Iris pigment epithelial cell (primary cell): ENCODE measurements at places on chromosomes 2 and 18.

GRCh38 chr18:74866577-74866976, 268.9 kb downstream of the ZNF407 start:
- no peak for DNase-seq

DNA sequence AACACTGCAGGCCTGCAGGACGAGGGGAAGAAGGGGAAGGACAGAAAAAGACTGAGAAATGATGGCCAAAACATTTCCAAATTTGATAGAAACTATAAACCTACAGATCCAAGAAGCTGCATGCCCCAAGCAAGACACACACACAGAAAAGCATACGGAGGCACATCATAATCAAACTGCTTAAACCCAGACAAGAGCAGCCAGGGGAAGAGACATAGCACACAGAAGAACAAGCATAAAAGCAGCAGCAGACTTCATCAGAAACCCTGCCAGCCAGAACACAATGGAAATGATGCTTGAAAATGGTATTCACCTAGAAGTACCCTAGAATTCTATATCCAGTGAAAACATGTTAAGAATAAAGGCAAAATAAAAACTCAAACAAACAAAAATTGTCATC, 57.2 kb upstream of the RNU4ATAC start:
- no peak for DNase-seq

DNA sequence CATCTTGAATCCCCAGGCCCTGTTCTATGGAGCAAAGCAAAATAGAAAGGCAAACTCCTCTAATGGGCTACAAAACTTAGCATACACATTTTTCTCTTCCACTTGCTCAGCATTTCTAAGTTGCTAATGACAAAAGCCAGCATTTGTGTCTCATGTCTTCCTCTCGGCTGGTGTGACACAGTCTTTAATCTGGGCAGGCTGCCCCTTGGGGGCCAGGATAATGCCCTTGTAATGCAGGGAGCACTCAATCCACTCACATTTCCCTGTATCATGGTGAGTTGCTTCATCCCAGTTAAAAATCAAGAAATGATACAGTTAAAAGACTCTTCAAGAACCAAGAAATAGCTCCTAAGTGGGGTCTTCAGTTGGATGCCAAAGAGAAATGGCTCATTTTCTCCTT, 109.1 kb upstream of the FBXO11 start:
- DNase-seq, result no peak

GRCh38 chr18:51171625-51172259, 25.7 kb downstream of the MEX3C start:
- no peak for DNase-seq

- DNase-seq, result no peak
Observed at GRCh38 chr18:70382992-70383717, 94.3 kb downstream of the SOCS6 start.

DNA sequence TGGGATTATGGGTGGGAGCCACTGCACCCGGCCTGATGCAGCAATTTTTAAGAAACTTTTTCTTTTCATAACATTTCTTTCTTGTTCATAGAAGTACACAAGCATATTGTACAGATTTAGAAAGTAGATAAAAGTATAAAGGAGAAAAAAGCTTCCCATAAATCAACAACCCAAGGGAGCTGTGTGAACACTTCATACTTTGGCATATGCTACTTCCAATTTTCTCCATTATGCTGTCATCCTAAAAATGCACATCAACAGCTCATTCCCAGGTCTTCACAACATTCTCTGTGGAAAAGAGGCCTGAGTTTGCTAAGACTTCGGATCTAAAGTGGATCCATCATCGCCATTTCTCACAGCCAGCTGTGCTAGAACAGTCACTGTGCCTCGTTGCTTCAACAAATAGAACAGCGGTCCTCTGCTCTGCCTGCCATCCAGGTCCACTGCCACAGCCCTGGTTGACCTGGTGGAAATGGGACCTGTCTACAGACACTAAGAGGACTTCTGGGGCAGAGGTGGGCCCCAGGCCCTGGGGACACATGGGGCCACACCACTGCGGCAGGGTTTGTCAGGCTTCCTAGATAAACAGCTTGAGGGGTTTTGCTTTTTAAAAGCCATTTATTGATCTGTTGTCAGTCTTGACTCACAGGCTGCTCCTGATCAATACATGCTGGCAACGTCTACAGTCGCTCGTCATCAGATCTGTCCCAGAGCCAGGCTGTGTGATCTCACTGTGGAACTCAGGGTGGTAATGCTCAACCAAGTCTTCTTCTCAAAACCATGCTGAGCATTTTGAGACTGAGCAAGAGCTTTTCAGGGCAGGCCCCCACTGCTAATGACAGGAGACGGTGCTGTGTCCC, 72.7 kb upstream of the MGAT4A start:
- DNase-seq, result no peak
